Stimulated activated CD4-positive, alpha-beta T cell treated with anti-CD3 and anti-CD28 coated beads, Interleukin-1b, Interleukin-23, amount 100 ng/mL, for 1 hour (primary cell): ENCODE measurements at places on chromosomes 2 and 18.

GRCh38 chr2:28661589-28662001 lies 90.0 kb upstream of the PPP1CB start:
- no peak for DNase-seq

- no peak for DNase-seq
Measured at GRCh38 chr18:48780201-48780912, 170.4 kb downstream of the SMAD7 start.

DNA sequence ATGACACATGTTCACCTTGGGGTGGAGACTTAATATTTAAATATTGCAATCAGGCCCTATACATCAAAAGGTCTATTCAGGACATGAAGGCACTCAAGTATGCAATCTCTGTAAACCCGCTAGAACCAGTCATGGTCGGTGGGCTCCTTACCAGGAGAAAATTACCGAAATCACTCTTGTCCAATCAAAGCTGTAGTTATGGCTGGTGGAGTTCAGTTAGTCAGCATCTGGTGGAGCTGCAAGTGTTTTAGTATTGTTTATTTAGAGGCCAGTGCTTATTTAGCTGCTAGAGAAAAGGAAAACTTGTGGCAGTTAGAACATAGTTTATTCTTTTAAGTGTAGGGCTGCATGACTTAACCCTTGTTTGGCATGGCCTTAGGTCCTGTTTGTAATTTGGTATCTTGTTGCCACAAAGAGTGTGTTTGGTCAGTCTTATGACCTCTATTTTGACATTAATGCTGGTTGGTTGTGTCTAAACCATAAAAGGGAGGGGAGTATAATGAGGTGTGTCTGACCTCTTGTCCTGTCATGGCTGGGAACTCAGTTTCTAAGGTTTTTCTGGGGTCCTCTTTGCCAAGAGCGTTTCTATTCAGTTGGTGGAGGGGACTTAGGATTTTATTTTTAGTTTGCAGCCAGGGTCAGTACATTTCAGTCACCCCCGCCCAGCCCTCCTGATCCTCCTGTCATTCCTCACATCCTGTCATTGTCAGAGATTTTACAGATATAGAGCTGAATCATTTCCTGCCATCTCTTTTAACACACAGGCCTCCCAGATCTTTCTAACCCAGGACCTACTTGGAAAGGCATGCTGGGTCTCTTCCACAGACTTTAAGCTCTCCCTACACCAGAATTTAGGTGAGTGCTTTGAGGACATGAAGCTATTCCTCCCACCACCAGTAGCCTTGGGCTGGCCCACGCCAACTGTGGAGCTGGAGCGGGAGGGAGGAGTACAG lies 108.1 kb downstream of the XRCC5 start:
- DNase-seq = no peak

DNA sequence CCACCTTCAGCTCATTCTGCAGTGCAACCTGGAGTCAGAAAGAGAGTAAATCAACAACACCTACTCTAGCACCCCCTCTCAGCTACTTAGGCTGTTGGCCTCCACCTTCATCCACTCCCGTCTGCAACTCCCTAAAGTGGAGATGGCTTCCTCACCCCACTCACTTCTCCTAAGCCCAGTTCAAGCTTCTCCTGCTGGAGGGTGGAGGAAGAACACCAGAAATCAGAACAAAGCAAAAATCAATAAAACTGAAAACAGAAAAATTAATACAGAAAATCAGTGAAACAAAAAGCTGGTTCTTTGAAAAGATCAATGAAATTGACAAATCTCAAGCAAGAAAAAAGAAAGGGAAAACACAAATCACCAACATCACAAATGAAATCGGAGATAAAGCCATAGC lies 191.7 kb downstream of the ANAPC1 start:
- DNase-seq = no peak

DNA sequence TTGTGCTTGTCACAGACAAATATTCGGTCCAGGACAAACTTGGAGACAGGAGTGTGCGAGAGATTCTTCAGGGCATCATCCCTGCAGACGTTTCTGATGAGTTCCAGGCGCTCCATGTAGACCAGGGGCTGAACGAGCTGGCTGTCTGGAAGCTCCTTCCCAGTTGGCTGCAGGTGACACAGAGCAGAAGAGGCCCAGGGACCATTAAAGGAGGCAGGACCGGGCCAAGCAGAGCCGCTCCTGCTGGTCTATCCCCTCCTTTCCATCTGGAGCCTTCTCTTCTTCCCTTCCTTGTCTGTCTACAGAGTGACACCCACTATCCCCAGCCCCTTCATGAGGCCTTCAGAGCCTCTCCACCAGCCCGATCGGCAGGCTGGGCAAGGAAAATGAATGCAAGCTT lies 19.5 kb downstream of the CHST10 start:
- no peak for DNase-seq

GRCh38 chr2:20213651-20214565 lies 11.0 kb downstream of the SDC1 start:
- DNase-seq = no peak

- no peak for DNase-seq
Measured at GRCh38 chr2:152762202-152762601, 43.8 kb downstream of the ARL6IP6 start.

- DNase-seq = no peak
Measured at GRCh38 chr18:1599196-1599595, 694.5 kb downstream of the ADCYAP1 start.

- no peak for DNase-seq
Measured at GRCh38 chr2:161913865-161914264, 160.2 kb downstream of the DPP4 start.

- DNase-seq = no peak
Measured at GRCh38 chr2:14616342-14616741, 16.2 kb upstream of the LRATD1 start.

DNA sequence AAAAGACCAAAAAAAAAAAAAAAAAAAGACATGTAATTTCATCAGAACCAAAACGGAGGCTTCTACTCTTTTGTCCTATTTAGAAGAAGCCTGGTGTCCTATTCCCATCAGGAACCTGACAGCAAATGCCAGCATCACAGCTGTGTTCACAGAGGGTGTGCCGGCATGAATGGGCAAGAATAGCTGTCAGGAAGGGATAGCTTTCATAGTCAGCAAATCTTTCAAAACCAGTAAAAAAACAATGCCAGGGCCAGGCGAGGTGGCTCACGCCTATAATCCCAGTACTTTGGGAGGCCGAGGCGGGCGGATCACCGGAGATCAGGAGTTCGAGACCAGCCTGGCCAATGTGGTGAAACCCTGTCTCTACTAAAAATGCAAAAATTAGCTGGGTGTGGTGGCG lies 231.8 kb upstream of the PXDN start:
- no peak for DNase-seq

DNA sequence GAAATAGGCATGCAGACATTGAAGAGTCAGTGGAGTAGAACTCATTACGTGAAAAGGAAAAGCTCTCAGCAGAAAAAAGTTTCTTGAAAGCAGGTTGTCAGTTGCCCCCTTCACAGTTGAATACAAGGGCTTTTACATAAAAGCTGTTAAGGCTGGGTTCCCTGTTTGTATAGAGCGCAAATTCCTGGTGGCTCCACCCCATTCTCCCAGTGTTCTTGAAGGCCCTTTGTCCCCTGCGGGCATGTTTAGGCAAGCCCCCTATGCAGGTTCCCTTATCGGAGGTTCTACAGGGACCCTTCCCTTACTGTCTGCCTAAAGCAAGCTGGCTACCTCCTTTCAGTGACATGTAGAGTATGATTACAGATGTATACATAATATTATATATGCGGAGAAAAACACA lies 497.2 kb upstream of the SYT4 start:
- no peak for DNase-seq

DNA sequence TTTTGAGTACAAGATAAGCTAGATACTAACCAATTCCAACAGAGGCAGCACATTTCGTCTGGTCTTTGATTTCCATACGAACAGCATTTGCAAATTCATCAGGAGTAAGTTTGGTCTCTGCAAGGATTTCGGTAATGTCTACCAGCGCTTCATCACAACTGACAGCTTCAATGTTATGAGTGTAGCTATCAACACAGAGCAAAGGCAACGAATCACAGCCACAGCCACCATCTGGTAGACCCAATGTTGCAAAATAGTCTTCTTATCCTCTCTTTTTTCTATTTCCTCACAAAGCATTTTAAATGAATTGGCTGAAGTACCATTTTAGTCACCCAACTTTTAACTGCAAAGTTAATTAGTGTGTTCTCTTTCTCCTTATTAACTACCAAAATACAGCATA lies 68.3 kb downstream of the REV1 start:
- no peak for DNase-seq

DNA sequence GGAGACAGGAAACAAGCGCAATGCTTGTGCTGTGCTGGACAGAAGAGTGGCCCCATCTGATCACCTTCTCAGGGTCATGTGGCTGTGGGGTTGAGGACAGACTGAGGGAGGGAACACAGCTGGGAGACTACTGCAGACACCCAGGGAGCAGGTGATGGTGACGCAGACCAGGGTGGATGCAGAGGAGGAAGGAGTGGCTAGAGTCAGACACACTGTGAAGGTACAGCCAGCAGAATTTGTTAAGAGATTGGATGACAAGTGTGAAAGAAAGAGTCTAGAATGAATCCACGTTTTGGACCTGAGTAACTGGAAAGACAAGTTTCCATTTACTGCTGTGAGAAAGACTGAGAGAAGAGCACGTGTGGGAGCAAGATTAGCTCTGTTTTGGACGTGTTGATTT lies 15.9 kb upstream of the POMC start:
- no peak for DNase-seq

DNA sequence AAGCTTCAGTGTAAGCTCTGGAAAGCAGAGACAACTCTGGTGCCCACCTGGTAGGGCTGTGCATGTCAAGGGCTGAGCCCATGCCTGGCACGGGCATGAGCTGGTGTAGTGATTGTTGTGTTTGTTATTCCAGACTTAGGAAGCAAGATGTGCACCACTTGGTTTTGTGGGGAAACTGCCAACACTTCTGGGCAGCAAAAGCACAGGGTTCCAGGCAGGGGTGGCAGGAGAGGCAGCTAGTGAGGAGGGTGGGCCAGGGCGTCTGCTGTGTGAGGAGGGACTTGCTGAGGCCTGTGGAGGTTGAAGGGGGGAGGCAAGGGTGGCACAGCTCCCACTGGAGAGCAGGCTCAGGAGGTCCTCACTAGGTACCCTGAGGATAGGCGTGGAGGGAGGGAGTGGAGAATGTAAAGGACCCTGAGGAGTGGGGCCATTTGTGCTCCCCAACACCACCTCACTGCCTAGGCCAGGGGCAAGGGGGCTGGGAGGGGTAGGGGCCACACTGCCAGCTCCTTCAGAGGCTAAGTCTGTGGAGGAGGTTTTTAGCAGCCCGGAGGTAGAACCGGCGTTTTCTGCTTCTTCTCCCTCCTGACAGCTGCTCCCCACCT lies 104.0 kb upstream of the POU3F3 start:
- DNase-seq = no peak
